ENCODE measurements at places on chromosomes 4 and X.

DNA sequence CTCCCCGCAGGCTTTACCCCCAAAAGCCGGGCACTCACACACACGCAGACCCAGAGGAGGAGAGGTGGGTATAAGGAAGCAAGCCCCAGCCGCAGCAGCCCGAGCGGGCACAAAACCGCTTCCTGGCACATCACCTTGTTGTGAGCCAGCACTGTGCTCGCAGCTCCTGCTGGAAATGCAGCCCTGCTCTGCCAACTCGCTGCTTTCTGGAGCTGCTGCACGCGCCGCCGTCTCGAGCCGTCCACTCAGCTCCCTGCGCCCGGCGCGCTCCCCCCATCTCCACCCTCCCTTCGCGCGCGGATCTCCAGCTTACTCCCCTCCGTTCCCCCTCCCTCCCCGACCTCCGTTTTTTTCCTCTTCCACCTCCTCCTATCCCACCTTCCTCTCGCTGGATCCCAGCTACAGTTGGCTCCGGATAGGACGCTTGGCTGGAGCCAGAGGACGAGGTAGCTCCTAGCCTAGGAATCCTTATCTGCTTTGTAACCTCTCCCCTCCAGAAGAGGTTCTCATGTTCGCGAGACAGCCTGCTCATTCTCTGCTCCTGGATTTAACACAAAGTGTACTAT lies at the start of gene SPOCK3:
Gene SPOCK3, minus strand, starts transcription at position 179 of the 566 bp plus-strand sequence.
- DNase-seq, result no peak

- no peak for DNase-seq
Measured at GRCh38 chr4:142104041-142104440, 467.7 kb downstream of the IL15 start.

DNA sequence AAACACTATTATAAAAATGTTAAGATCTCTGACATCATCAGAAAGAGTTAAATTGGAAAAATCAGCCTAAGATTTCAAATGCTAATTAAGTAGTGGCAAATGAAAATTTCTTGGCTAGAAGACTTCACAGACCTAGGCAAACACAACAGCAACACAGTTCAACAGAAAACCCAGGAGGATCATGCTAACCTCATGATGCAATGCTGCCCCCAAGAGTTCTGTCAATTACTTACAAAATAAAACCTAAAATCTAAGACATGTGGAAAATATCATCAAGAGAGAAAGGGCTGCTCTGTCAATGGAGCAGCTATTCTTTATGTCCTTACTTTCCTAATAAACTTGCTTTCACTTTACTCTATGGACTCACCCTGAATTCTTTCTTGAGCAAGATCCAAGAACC lies 21.0 kb downstream of the S100G start:
- no peak for DNase-seq

GRCh38 chr4:153494562-153494961 lies 28.4 kb downstream of the TMEM131L start:
- no peak for DNase-seq

DNA sequence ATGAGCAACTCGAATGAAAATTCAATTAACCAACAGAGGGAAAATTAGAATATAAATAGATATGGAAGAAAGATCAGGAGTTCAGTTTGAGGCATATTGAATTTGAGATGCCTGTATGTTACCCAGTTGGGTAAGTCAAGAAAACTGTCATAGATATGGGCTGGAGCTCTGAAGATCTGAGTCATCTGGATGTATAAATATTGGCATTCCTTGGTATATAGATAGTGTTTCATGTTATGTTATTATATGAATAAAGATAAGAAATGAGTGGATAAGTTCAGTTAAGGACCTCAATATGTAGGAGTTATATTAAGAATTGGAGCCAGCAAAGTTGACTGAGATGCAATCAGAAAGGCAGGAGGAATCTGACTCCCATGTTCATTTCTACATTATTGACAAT lies 543.6 kb upstream of the SMIM31 start:
- DNase-seq, result no peak

DNA sequence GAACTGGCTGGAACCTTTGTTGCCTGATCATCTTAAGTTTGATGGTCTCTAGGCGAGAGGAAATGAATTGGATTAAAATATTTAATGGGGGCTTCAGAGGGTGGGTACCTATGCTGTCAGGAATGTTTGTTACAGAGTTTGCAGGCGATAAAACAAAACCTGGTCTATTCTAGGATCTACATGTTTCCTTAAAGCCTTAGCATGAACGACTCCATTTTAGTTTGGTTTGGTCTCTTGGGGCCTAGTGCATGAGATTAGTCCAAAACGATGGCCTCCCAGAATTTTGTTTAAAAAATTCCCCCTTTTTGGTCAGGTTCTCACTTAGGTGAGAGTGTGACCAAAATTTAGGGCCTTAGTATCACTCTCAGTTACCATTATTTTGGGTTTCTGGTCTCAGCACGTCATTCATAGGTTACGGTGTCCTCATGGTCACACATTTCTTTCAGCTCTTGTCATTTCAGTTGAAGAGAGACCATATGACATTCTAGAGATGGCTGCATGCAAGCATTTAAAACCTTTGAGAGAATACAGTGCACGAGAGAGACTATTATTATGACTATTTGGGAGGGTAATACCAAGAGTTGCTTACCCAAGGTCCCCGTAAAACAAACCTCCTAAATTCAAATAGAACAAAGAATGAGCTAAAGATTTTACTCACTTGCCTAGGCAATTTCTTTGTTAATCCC lies 13.8 kb downstream of the MOB1B start:
- DNase-seq, result no peak

DNA sequence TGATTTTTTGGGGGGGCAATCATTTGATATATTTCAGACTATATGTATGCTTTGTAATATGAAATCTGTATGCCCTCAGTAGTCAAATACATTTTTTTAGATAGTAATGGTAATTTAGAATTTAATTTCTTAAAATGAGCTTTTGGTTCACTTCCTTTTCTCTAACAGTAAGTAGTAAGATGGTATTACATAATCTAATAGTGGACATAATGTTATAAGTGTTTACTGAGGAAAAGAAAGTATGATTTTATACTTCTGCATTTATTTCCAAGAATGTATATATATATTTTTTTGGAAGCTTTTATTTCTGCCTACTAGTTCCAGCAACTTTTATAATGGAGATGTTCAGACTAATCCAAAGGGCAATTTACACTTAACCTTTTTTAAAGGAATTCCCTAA lies 1450.7 kb upstream of the TENM3 start:
- no peak for DNase-seq

- DNase-seq, result no peak
Measured at GRCh38 chr4:3793545-3793944, 27.4 kb downstream of the ADRA2C start.

GRCh38 chr4:115781528-115782146 lies 668.2 kb upstream of the NDST4 start:
- DNase-seq, result no peak

DNA sequence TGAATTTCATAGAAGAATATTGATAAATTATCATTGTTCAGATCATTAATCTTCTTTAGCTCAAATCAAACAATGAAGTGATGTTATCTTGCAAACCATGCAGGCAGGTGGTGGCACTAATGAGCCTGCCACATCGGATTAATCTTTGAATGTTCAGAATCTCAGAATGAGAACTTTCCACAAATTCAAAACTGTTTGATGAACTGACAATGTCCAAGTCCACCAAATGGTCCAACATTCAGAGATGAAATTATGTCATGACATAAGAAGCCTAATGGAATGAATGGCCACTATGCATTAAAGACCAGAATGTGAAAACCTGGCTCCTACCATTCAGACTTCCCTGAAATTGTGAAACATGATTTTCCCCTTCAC lies 67.5 kb downstream of the SORBS2 start:
- no peak for DNase-seq

GRCh38 chr4:58587856-58588255 lies 1477.7 kb upstream of the IGFBP7 start:
- DNase-seq, result no peak

DNA sequence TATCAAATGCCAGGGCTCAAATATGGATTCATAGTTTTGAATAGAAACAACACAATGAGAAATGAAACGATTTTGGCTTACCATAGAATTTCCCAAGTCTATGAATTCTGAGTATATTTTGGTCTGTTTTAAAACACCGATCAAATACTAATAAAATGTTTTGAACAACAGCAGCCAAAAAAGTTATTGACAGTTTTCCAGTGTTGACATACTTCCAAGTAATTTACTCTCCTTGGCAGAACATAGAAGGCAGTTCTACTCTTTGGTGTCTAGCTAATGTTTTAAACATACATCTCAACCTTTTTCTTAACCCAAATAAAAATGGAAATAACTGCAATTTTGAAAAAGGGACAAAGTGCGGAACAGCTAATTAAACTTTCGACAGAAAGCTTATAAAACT lies 1419.8 kb downstream of the ADGRL3 start:
- no peak for DNase-seq

DNA sequence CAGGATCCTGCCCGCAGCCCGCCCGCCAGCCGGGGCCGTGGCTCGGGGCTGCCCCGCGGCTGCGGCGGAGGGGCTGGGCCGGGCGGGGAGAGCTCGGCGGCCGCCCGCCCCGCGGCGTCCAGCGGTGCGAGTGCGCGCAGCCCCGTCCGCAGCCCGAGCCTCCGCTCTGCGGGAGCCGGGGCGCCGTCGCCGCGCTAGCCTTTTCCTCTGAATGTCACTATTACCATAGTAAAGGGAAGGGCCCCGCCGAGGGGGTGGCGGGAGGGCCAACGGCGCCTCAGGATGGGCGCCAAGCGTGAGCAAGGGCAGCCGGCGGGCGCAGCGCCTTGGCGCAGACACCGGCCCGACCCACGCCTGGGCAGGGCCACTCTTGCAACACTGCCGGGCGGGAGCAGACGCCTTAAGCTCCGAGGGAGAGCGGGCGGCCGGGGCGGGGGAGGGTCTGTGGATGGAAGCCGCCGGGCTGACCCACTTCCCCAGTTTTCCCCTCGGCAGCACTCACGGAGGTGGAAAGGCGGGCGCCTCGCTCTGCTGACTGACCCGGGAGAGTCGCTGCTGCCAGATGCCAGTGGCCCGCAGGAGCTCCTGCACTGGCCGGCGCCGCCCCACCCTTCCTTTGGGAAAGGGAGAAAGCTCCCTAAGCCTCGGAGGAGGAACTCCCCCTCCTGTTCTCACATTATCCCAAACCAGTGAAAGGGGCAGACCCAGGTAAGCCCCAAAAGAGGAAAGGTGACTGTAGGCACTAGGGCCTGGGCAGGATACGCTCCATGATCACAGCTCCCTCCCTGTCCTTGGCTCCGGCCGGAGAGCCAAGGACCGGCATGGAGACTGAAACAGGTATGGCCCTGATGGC lies 329.4 kb downstream of the HNRNPD start:
- DNase-seq, result no peak

- DNase-seq, result no peak
Measured at GRCh38 chr4:105970371-105970770, 75.1 kb downstream of the NPNT start.

DNA sequence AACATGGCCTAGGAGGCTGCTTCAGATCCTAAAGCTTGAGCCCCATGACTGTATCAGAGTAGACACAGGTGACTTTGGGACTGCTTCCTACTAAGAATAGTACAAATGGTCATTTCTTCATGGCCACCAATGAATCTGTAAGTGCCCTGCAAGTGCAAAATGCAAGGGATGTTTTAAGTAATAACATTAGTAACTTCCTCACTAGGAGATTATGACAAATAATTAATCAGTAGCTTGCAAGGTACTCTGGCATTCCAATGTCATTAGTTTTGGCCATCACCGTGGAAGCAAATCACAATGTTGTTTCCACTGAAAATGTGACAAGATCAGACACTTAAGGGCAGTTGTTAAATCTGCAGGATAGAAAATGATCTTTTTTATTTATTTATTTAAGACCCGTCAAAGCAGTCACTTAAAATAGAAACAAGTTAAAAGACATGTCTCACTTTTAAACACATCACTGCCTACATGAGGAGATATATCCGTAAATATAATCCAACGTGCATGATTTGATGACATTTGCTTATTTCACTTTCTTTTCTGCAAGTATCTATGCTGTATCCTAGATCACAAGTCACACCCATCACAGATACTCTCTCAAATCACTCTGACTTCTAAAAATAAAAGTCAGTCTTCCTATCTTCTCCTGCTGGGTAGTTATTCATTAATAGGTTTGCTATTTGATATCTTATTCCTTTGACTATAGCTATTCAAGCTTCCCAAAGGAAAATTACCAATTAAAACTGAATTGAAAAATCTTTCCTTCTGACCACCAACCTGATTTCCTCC lies 400.6 kb downstream of the IL15 start:
- no peak for DNase-seq

DNA sequence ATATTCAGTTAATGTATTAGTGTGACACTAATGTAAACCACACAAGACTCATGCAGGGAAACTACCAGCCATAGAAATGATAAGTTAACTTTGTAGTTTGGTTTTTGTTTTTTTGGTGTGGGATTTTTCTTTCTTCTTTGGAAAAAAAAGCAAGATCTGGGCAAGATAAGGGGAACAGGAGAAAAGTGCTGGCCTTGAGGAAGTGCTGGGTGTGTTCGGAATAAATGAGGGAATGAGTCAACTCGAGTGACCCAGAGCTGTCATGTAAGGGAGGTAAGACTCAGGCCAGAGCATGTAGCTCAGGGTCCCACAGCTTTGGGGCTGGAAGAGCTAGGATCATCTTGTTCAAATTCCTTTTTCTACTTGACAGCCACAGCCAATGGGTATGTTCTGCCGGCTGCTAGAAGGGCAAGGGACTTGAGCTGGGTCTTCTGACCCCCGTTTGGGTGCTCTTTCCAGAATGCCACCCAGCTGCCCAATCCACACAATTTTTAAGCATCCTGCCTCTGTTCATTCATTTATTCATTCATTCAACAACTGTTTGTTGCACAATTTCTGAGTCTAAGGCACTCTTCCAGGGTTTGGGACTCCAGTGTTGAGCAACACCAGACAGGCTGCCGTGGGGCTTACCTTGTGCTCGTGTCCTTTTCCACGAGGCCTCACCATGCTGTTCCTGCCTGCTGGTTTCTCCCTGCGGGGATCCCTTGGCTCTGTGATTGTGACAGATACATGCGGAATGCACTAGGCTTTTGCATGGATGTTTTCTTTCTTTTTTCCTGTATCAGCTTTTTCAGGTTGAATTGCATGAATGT lies 54.5 kb downstream of the CLDN34 start:
- no peak for DNase-seq

DNA sequence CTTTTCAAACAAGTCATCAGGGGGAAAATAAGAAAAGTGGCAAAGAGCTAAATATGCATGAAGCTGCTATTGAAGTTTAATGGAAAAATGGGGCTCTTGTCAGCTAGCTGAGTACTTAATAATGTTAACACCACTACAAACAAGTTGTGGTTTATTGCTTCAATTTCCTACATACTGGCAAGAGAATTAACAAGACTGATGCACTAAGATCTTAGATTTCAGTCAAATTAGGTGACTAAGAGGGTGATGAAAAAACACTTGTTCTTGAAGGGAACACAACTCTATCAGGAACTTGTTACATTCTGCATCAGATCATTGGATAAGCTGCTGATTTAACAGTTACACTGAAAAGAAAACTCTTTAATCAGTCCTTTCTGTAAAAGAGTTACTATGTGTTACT lies 234.6 kb upstream of the AFF2 start:
- DNase-seq, result no peak

DNA sequence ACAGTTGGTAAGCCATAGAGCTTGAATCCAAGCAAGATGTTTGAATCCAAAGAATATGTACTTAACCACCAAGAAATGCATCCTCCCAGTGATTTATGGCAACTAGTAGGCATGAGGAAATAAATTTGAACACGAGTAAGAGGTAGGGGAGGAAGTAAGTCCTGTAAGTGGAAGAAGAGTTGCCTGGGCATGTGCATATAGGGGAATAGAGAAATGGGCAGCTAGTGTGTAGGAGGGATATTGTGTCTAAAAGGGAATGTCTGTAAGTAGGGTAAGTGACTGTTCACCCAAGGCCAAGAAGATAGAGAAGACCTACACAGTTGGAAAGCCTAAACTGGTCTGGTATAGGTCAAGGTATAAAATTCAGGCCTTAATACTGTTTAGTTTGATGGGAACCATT lies 4.6 kb downstream of the SH3BGRL start:
- no peak for DNase-seq

- DNase-seq, result no peak
Measured at GRCh38 chrX:121227888-121228287, 180.5 kb downstream of the GLUD2 start.
